Suprapubic skin (tissue), 4 donors: ENCODE measurements at places on chromosomes 4 and X.

GRCh38 chrX:119512146-119512800 lies 44.0 kb downstream of the SLC25A5 start:
- DNase-seq = no peak

- DNase-seq = no peak
Measured at GRCh38 chr4:155687380-155687982, 20.8 kb downstream of the GUCY1A1 start.

GRCh38 chr4:56147371-56147770 lies 198.6 kb downstream of the CEP135 start:
- DNase-seq = no peak

- DNase-seq = no peak
Measured at GRCh38 chrX:111955901-111956300, 79.9 kb downstream of the TRPC5OS start.

DNA sequence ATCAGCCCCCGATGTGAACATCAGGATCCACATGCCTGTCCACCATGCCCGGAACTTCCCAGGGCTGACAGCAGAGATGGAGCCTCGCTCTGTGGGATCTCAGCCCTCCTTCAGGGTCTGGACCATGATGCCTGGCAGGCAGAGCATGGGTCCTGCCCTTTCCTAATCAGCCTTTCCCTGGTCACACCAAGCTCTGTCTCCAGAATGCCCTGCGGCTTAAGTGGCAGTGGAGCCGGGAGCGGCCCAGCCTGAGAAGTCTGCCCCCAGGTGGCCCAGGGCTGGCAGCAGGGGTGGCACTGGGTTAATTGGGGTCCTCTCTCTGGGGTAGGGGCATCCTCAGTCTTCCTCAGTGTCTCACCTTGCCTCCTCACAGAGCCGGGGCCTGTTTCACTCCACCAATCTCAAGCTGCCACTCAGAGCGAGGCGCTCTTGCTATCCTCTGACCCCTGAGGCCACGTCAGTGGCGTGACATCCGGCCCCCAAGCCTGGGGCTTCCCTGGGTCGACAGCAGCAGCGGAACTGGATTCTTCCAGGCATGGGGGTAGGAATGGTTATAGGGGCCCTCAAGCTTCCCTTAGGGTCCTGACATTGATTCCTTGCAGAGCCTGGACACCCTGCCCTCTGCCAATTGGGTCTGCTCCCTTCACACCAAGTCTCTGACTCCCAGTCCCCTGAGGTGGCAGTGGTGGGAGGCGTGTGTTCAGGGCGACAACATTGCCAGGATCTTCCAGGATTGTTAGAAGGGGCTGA lies 20.8 kb upstream of the TMEM185A start:
- no peak for DNase-seq

DNA sequence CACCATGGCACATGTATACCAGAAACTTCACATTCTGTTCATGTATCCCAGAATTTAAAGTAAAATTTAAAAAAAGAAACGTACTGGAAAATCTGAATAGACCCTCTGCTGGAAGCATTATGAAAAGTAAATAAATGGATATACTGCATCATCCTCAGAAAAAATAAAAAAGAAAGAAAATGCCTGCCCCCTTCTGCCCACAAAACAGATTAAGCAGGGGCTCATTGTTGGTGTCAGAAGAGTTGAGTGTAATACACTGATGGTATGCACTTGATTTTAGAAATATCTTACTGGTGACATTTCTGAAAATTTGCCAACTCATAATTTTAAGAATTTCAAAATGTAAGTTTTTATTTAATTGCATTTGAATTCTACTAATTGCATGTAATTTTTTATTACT lies 77.8 kb downstream of the LRP2BP start:
- DNase-seq = no peak
